ENCODE measurements at places on chromosomes 5 and 9.

- DNase-seq, result peak; percentile 3
Measured at GRCh38 chr9:94554439-94555331, at the start of gene PCAT7. Gene PCAT7 (plus strand): TSS chr9:94555083.

DNA sequence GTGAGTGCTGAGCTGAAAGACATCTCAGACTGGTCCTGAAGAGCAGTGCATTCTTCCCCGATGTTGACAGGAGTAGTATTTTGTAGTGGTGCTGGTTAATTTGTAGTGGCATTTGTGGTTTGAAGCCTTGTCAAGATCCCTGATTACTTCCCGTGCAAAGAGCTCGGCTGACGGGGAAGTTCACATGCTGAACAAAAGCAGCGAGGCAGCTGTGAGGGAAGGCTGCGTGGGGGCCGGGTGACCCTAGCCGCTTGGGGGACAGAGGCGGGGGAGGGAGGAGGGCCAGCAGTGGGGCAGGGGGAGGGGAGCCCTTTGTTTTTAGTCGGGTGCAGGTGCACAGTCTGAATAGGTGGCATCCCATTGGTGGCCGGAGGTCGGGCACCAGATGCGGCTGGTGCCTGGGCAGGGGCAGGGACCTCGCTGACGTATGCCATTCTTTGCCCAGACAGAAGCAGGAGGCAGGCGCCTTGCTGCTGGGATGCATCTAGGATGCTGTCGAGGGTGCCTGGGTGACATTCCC, 64.7 kb downstream of the CRB2 start:
- no peak for DNase-seq

DNA sequence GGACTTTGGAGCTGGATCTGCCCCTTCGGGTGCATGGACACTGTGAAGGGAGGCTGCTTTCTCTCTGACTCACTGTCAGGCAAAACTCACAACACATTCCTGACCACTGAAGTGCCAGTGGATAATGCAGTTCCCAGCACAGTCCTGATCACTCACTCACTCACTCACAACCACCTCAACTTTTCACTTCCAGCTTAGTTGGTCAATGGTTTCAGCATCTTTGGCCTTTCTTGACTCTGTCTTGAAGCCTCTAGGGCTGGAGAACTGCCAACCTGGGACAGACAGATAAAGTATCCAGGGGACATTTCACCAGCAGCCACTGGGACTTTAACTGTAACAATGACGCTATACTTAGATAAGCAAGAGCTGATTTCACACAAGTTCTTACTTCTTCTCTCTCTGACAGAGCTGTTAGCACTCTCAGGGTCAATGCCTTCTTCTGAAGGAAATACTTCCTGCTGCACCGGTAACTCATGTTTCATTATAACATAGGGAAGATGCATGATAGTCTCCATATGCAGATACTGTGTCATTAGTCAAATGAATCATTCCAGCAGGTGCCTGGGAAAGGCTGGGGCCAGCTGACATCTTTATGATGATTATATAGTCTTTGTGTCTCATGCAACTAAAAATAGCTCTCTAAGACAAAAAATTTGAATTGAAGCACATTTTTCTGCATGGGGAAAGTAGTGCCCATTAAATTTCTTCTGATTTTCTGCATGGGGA, 499.0 kb downstream of the SEMA5A start:
- no peak for DNase-seq

- peak; percentile 31 for DNase-seq
Measured at GRCh38 chr9:16985559-16986348, 115.3 kb upstream of the BNC2 start.

DNA sequence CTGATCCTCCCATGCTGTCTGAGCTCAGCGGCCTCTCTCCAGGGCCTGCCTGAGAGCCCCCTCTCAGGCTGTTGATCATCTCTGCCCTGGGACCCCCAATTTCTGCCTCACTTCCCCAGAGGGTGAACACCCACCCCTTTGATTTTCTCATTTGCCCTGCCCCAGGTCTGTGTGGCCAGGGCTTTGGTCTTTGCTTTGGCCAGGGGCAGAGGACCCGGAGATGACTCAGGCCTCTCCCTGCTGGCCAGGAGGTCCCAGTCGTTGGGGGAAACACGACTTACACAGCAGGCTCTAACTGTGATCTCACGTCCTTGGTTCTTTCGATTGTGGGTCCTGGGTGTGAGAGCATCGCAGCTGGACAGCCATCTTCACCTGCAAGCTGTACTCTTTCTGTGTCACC, 1.1 kb upstream of the ADAMTS2 start:
- DNase-seq, result no peak

GRCh38 chr9:103364753-103365152, 369.6 kb downstream of the CYLC2 start:
- no peak for DNase-seq

- no peak for DNase-seq
Measured at GRCh38 chr5:7426284-7426683, 30.3 kb downstream of the ADCY2 start.

GRCh38 chr5:37575541-37576489, 196.7 kb downstream of the WDR70 start:
- DNase-seq, result no peak

Measured in muscle of arm (tissue), 14 donors.